ENCODE measurements at places on chromosomes 2 and 18.

- DNase-seq = no peak
Measured at GRCh38 chr2:11835403-11835802, 89.0 kb downstream of the LPIN1 start.

DNA sequence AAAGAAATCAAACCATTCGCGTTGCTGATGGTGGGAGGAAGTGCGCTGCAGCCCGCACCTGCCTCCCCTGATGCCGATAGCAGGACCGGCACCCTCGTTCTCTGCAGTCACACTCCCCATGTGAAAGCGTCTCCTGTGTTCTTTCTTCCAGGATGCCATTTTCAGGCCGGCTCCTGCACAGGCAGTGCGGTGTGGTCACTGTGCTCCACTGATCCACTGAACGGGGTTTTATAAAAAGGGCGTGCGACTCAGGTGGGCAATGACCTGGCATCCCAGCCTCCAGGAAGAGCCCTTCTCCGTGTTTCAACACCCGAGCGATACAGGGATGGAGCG lies 88.3 kb upstream of the SNTG2 start:
- no peak for DNase-seq

- DNase-seq = no peak
Measured at GRCh38 chr2:224174990-224175389, 135.9 kb upstream of the SERPINE2 start.

DNA sequence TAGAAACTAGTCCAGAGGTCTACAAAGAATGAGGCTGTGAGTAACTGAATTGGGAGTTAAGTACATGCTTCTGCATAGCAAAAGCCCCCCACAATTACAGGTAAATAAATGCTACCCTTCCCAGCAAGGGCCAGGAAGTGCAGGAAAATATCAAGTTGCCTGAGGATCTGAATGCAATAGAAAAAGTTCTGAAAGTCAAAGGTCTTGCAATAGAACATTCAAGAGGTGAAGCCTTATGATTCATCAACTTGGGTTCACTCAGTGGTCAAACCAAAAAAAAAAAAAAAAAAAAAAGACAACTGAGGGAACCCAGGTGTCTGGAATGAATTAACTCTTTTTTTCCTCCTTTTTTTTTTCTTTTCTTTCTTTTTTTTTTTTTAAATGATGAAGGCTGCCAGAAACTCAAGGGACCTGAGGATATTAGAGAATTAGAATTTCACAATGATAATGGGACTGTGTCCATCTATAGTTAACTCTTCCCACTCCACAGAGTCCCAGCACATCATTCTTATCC lies 42.9 kb upstream of the RFX8 start:
- DNase-seq = no peak

DNA sequence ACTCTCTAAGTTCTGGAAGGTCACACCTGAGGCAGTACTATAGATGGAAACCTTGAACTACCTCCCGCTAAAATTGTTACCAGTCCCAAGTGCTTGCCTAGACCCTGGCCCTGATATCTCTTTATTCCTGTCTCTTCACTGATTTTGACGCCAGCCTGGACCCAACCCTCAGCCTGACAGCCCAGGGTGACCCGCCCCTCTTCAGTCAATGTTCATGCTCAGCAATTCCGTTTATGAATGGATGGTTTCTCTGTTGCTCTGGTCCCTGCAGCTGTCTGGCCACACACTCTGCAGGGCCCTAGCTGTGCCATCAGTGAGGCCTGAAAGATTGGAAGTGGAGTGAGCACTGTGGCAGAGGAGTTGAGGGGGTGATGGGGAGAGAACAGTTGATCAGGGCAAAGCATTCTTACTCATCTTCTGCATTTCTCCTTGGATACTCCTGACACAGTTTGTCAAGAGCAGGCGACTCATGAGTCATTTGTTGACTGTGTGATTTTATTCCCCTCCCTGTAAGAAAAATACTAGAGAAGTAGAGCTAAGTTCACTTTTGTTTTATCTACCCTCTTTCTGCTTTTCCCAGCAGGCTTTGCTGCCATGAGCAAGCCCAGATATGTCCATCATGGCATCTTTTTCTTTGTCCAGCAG lies 46.0 kb downstream of the NPAS2 start:
- DNase-seq = no peak

GRCh38 chr2:96353606-96354101 lies 18.1 kb downstream of the NCAPH start:
- no peak for DNase-seq

DNA sequence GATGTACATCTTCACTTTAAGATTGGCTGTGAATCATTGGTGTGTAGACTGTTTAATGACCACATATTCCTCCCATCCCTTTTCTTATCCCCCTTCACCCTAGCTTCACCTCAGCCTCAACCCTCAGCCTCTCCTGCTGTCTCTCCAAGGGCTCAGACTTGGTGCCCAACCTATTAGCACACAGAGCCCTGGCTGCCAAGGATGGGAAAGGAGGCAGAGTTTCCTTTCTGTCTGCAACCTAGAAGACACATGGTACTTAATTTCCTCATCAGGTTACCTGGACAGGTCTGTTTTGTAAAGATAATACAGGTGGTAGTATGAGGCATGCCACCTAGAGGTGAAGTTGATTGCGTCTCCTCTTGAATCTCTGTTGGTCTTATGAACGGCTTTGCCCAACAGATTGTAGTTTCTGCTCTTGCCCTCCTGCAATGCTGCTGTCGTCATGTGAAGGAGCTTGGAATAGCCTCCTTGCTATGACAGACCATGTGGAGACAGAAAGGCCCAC lies 44.5 kb upstream of the RMND5A start:
- no peak for DNase-seq

DNA sequence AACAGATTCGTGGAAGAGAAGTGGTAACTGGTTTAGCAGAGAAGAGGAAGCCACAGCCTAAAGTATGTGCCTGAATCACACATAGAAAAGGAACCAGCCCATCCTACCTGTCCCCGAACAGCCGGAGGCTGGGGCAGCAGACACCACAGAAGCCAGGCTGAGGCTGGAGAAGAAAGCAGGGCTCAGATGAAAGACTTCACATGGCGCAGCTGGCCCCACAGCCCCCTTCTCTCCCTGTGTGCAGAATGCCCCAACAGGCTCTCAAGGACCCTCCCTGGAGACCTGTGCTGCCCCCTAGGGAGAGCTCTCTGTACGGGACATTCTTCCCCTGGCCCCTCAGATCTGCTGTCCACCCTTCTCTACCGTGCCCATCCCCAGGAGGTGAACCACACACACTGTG lies 83.5 kb upstream of the RAB12 start:
- DNase-seq = no peak

- DNase-seq = no peak
Measured at GRCh38 chr2:115412501-115412900, 970.1 kb downstream of the DPP10 start.

DNA sequence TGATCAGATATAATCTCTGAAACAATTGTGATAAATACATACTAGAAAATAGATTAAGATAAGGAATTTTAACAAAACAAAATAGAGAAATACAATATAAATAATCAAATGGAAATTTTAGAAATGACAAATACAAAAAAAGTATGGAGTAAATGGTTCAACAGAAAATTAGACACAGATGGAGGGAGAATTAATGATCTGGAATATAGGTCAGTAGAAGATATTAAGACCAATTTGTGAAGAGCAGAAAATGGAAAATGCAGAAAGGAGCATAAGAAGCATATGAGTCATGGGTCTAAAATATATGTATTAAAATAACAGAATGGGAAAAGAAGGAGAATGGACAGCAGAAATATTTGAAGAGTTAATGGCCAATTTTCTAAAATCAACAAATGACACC lies 44.4 kb downstream of the FHOD3 start:
- DNase-seq = no peak

- DNase-seq = no peak
Measured at GRCh38 chr2:60215386-60215901, 338.0 kb downstream of the BCL11A start.

DNA sequence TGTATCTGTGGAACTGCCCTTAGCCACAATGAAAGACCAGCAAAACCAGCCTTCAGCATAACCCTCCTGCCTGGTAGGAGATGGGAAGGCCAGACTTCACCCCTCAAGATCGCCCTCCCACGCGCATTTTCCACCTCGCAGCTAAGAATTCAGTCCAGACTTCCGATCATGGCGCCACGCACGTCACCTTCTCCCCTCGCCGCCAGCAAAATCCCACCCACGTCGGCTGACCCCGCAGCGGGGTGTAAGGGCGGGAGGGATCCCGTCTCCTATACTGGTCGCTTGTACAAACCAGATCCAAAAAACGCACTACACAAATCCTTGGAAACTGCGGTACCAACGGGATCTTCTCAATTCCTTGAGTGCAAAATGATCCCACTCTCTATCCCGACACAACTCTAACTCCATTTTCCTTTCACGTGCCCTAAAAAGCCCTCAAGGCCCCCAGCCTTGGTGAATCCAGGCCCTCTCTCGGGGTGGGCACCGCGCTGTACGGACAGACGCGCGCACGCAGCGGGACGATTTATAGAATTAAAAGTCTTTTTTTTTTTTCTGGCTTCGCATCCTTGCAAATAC lies 1.0 kb upstream of the BMPR2 start:
- peak; percentile 57 for DNase-seq

DNA sequence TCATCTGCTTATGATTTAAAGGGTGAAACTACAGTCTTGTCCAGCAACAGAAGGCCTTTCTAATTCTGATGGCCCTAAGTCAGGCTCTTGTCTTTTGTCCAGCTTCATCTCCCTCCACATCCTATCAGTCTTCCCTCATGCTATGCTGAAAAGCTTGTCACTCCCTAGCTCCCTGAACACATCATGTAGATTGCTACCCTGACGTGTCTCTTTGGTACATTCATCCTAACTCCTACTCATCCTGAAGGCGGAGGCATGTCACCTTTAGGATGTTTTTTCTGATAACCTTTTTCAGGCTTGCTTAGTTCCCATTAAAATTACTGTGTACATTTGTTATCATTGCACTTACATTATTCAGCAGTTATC lies 78.4 kb upstream of the ARL5A start:
- DNase-seq = no peak

GRCh38 chr2:162475661-162476060 lies 131.7 kb downstream of the GCA start:
- no peak for DNase-seq

DNA sequence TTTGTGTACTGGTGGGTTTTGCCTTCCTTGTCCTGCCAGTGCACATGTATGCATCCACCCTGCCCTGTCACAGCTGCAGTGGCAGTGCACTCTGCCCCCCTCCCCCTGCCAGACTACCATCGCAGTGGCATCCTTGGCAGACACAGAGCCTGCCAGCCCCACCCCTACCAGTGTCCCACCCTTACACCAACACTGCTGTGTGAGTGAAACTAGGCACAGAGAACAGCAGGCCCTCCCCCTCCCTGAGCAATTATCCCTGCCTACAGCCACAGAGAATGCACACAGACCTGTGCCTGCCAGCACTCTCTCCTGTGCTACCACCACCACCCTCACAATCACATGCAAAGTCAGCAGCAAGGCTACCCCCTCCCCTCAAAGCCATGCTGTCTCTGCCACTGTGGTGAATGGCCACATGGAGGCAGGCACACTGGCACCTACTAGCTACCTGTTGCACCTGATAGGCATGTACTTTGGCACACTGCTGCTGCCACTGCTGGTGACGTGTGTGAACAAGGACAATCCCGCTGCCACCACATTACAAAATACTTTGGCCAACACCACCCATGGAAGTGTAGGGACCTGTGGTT lies 239.8 kb downstream of the CALCRL start:
- no peak for DNase-seq

DNA sequence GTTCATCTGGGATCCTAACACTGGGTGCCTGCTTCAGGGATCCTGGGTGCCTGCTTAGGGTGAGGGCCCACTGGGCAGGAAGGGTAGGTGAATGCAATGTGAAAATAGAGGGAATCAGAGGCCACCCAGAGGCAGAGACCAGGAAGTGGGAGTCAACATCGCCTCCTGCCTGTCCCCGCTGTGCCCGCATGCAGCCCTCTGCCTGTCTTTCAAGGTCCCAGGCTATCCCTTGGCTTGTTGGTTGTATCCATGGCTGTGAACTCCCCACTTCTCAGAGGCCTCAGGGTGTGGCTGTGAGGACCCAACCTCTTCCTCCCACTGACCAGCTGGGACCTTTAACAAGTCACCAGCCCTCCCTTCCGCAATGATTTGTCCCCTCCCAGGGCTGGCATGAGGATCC lies 26.5 kb downstream of the PSD4 start:
- no peak for DNase-seq

DNA sequence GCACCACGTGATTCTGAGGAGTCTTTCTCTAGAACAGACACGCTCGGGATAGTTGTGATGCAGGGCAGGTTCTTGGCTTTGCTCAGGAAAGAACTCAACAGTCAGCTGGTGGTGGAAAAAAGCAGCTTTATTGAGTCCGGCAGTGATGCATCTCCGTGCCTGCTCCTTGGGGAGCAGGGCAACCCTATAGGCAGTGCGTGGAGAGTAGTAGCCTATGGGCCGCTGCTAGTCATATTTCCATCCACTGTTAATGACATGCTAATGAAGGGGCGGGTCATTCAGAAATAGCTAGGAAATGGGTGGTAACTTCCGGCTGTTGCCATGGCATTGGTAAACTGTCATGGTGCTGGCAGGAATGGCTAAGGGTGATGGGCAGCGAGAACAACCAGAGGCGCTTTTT lies 11.6 kb upstream of the ACKR3 start:
- DNase-seq = no peak

DNA sequence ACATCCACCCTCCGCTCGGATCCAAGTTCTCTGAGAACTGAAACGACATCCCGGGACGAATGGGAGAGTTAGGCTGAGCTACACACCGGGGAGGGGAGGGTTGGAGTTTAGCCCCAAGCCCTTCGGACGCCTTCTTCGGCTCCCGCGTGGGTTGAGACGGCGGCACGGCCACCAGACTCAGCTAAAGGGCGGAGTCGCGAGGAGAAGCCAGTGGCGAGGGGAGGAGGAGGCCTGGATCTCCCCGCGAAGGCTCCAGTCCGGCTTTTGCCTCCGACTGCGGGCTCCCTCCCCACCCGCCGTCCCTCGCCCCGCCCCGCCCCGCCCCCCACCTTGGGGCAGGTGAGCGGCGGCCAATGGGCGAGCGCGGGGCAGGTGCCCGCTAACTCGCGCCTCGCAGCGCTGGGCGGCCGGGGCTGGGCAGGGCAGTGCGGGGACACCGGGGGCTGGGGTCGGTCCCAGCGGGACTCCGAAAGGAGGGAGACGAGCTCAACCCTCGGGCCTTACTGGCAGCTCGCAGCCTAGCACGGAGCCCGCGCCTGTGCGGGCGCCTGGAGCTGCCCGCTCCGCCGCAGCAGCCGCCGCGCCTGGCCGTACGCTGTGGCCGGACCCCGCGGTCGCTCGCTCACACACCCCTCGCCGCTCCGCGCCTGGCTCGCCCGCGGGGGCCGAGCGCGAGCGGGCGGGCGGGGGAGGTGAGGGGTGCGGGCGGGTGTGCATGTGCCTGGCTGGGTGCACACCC lies at the start of gene EMX1:
Gene EMX1, plus strand, starts transcription at position 382 of the 739 bp plus-strand sequence. Its CDS starts 334 bp downstream, at position 716.
- no peak for DNase-seq

- no peak for DNase-seq
Measured at GRCh38 chr2:236335696-236336574, 71.7 kb upstream of the ASB18 start.

All from stimulated activated CD4-positive, alpha-beta T cell treated with anti-CD3 and anti-CD28 coated beads, TNF-alpha, amount 100 ng/mL, for 24 hours (primary cell).